ENCODE measurements at places on chromosomes 4 and X.

DNA sequence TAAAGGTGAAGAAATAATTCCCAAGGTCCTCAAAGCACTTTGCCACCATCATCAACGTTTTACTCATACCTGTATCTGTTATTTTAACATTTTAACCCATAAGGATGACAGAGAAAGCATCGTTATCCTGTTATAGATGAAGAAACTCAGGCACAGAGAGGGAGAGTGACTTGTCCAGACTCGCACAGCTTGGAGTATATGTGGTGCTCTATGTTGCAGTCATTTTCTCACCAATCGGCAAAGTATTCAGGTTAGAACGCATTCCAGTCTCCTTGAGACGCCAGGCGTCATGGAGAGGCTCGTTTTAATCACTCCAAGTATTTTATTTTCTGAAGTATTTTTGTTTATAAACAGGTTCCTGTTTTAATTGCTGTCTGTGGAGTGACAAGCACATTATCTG, 73.5 kb downstream of the IRF2 start:
- H3K27ac ChIP-seq, result no peak overlapping the region
- peaks cover 16% of the 10 kb centered on the region for H3K4me1 ChIP-seq
- DNase-seq, result no peak
- H3K27me3 ChIP-seq, result no peaks in the 10 kb centered on the region
- no peaks in the 10 kb centered on the region for H3K36me3 ChIP-seq
- H3K4me3 ChIP-seq, result no peak overlapping the region

DNA sequence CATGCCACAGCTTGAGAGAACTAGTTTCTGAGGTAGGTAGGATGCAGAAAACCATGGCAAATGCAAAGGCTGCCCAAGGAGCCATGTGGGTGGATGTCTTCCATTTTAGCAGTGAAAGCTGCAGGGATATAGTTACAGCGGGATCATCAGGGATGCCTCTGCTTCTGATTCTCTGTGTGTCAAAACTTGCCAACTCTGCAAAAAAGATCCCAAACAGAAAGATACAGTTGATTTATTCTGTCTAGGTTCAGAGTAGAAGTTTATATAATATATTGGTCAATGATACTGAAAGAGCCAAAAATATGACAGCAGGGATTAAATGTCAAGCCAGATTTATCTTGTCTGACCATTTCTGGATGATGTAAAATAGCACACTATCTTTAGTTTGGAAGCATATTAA, 42.4 kb upstream of the SFRP2 start:
- H3K4me3 ChIP-seq, result no peak overlapping the region
- no peak for DNase-seq
- no peak overlapping the region for H3K27ac ChIP-seq
- no peaks in the 10 kb centered on the region for H3K36me3 ChIP-seq

DNA sequence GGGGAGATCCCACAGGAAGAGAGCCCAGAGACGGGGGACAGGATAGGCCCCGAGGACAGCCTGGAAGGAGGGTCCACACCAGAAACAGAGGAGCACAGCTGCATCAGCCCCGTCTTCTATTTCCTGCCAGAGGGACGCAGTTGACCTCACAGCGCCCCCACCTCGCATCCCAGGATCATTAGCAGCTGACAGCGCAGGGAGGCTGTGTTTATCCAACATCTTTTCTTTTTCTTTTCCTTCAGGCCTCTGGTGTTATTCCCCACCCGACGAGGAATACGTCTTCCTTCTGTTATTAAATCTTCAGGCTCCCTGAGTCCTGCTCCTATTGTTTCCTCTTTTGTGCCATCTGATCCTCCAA, 75.4 kb downstream of the DCHS2 start:
- H3K4me1 ChIP-seq, result peaks cover 7% of the 10 kb centered on the region
- H3K36me3 ChIP-seq, result no peaks in the 10 kb centered on the region
- H3K27ac ChIP-seq, result peak overlapping the region; percentile 58
- no peak for DNase-seq
- peak overlapping the region; percentile 39 for H3K4me3 ChIP-seq

GRCh38 chr4:142579443-142579842, 266.7 kb downstream of the INPP4B start:
- no peak for DNase-seq
- H3K27me3 ChIP-seq, result no peaks in the 10 kb centered on the region
- H3K27ac ChIP-seq, result no peak overlapping the region
- H3K4me1 ChIP-seq, result no peaks in the 10 kb centered on the region

GRCh38 chr4:155667222-155667567, 547 bp downstream of the GUCY1A1 start:
- no peak for DNase-seq
- H3K36me3 ChIP-seq, result no peaks in the 10 kb centered on the region
- H3K27me3 ChIP-seq, result no peaks in the 10 kb centered on the region
- peak overlapping the region; percentile 94 for H3K27ac ChIP-seq
- H3K4me3 ChIP-seq, result peak overlapping the region; percentile 82

DNA sequence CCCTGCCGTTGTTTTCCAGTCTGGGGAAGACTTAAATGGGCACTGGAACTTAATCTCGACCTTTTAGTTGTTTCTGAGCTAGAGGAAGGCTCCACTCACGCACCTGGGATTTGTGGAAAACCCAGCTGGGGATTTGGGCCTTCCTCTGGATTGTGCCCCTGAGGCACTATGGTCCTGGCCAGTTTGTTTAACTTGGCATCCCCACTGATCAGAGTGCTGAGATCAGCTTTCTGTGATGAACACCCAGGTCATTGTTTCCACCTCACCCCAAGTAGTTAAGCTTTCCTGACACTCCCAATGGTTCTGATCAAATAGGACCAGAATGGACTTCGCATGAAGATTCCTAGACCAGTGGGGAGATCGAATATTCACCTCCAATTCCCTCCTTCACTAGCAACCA, 20.5 kb upstream of the NAP1L5 start:
- no peaks in the 10 kb centered on the region for H3K27me3 ChIP-seq
- H3K4me1 ChIP-seq, result no peaks in the 10 kb centered on the region
- H3K4me3 ChIP-seq, result no peak overlapping the region
- H3K36me3 ChIP-seq, result peaks cover 33% of the 10 kb centered on the region
- DNase-seq, result no peak

DNA sequence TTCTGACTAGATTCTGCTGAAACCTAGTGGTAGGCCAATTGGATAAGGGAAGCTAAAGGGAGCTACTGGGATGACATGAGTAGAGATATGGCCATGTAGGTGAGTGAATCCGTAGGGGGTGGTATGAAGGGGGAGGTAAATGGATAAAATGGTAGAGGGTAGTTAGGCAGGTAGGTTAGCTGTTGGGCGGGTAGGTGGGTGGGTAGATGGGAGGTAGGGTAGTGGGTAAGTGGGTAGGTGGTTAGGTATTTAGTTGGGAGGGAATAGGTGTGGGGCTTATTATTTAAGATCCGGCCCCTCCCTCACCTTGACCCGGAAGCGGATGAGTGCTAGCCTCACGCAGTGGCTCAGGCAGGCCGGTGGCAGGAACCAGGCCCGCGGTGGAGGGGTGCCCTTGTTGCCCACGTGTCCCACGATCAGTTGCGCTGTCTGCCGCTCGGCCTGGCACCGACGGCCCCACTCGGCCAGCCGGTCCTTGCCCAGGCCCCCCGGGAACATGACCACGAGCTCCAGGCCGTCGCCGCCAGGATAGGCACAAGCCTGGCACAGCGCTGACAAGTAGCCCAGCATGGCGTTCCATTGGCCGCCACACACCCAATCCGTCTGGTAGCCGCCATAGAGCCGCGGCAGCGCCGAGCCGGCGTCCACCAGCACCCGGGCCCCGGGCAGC, 725 bp downstream of the FAM120C start:
- DNase-seq, result no peak
- peak overlapping the region; percentile 76 for H3K4me3 ChIP-seq
- peaks cover 30% of the 10 kb centered on the region for H3K4me1 ChIP-seq
- no peaks in the 10 kb centered on the region for H3K36me3 ChIP-seq
- H3K27ac ChIP-seq, result peak overlapping the region; percentile 68

- peaks cover 11% of the 10 kb centered on the region for H3K27me3 ChIP-seq
- no peak for DNase-seq
- H3K4me1 ChIP-seq, result peaks cover 11% of the 10 kb centered on the region
- no peak overlapping the region for H3K4me3 ChIP-seq
- no peak overlapping the region for H3K27ac ChIP-seq
- no peaks in the 10 kb centered on the region for H3K36me3 ChIP-seq
Measured at GRCh38 chr4:41750626-41751448, 2.3 kb upstream of the PHOX2B start.

- no peak overlapping the region for H3K27ac ChIP-seq
- no peak for DNase-seq
- H3K4me1 ChIP-seq, result no peaks in the 10 kb centered on the region
- no peaks in the 10 kb centered on the region for H3K27me3 ChIP-seq
- no peak overlapping the region for H3K4me3 ChIP-seq
- H3K36me3 ChIP-seq, result no peaks in the 10 kb centered on the region
Measured at GRCh38 chr4:175070444-175070843, 152.3 kb downstream of the ADAM29 start.

GRCh38 chrX:122546269-122546668, 637.8 kb upstream of the GRIA3 start:
- no peak overlapping the region for H3K27ac ChIP-seq
- H3K36me3 ChIP-seq, result no peaks in the 10 kb centered on the region
- H3K4me3 ChIP-seq, result no peak overlapping the region
- H3K4me1 ChIP-seq, result no peaks in the 10 kb centered on the region
- no peak for DNase-seq
- H3K27me3 ChIP-seq, result no peaks in the 10 kb centered on the region

DNA sequence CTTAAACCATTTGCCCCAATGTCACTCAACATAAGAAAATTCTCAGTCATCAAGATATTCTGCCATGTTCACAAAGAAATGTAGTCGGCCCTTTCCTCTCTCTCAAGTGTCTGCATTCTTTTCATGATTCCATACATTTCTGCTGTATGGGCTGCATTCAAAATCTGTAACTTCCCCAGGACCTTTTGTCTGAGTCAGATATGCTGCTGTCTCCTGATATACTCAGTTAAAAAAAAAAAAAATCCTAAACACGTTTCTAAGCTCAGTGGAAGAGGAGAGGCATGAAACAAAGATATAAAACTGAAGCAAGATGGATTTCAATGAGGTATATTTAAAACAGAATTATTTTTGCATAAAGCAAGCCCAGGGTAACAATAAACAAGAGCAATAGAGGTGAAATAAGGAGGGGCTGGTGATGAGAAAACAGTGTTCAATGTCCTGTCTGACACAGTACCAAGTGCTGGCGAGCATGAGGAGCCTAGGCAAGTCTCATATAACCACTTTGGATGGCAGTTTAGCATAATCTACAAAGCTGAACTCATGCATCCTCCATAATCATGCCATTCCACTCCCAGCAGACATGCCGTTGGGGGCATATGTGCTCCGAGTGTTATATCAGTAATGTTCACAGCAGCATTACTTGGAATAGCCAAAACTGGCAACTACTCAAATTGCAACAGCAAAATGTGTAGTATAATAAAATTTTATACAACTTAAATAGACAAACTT, 76.7 kb downstream of the MANBA start:
- no peak for DNase-seq
- H3K4me1 ChIP-seq, result no peaks in the 10 kb centered on the region
- no peak overlapping the region for H3K4me3 ChIP-seq
- no peaks in the 10 kb centered on the region for H3K36me3 ChIP-seq
- no peak overlapping the region for H3K27ac ChIP-seq

GRCh38 chr4:159002950-159003349, 99.9 kb upstream of the RAPGEF2 start:
- H3K27me3 ChIP-seq, result no peaks in the 10 kb centered on the region
- no peaks in the 10 kb centered on the region for H3K4me1 ChIP-seq
- H3K36me3 ChIP-seq, result no peaks in the 10 kb centered on the region
- no peak overlapping the region for H3K4me3 ChIP-seq
- DNase-seq, result no peak

- no peak overlapping the region for H3K4me3 ChIP-seq
- DNase-seq, result no peak
Measured at GRCh38 chr4:79248610-79249009, 77.3 kb downstream of the NAA11 start.

DNA sequence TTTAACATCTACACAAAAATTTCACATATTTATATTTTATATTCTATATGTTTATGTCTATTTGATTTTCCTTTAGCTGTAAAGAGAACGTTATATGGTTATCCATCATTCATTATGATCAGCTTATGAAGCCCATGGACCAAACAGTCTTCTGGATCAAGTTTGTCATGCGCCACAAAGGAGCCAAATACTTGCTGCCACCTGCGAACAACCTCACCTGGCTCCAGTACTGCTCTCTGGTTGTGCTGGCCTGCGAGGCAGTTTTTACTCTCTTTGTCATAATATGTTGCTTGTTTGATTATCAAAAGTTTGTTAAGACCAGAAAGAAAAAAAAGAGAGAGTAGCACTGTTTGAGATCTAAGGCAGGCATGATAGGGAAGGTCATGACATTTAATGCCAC, 38.2 kb downstream of the UGT2B7 start:
- no peak overlapping the region for H3K4me3 ChIP-seq
- H3K27ac ChIP-seq, result no peak overlapping the region
- H3K36me3 ChIP-seq, result no peaks in the 10 kb centered on the region
- H3K4me1 ChIP-seq, result no peaks in the 10 kb centered on the region
- DNase-seq, result no peak

- no peaks in the 10 kb centered on the region for H3K4me1 ChIP-seq
- H3K36me3 ChIP-seq, result no peaks in the 10 kb centered on the region
- H3K4me3 ChIP-seq, result no peak overlapping the region
- no peak for DNase-seq
- no peaks in the 10 kb centered on the region for H3K27me3 ChIP-seq
Measured at GRCh38 chr4:178081896-178082295, 639.7 kb upstream of the AGA start.

DNA sequence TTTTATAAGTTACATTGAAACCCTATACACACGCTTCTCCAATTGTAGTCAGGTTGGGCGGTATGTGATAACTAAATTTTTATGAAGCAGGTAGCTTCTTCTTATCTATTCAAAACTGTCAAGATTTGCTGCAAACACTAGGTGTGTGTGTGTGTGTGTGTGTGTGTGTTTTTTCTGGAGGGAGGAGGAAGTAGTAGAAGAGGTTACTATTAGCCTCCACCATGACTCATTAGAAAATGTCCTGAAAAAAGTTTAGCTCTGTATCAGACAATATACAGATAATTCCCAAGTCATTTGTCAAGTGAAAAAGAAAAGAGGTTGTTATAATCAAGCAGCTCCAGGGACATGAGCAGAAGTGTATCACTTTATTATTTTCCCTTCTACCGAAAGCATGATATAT, 33.9 kb downstream of the PCDH7 start:
- no peaks in the 10 kb centered on the region for H3K36me3 ChIP-seq
- no peak for DNase-seq
- H3K4me1 ChIP-seq, result peaks cover 23% of the 10 kb centered on the region
- H3K27me3 ChIP-seq, result no peaks in the 10 kb centered on the region
- H3K27ac ChIP-seq, result no peak overlapping the region
- no peak overlapping the region for H3K4me3 ChIP-seq

GRCh38 chrX:56782352-56782751, 53.3 kb downstream of the NBDY start:
- no peak for DNase-seq
- H3K36me3 ChIP-seq, result no peaks in the 10 kb centered on the region
- no peak overlapping the region for H3K4me3 ChIP-seq
- H3K4me1 ChIP-seq, result peaks cover 6% of the 10 kb centered on the region

- H3K27me3 ChIP-seq, result no peaks in the 10 kb centered on the region
- no peaks in the 10 kb centered on the region for H3K4me1 ChIP-seq
- no peaks in the 10 kb centered on the region for H3K36me3 ChIP-seq
- H3K4me3 ChIP-seq, result no peak overlapping the region
Measured at GRCh38 chr4:87270144-87270543, 49.7 kb upstream of the KLHL8 start.

All from vagina (tissue), 2 donors.